ENCODE measurements at places on chromosomes 6 and 20.

DNA sequence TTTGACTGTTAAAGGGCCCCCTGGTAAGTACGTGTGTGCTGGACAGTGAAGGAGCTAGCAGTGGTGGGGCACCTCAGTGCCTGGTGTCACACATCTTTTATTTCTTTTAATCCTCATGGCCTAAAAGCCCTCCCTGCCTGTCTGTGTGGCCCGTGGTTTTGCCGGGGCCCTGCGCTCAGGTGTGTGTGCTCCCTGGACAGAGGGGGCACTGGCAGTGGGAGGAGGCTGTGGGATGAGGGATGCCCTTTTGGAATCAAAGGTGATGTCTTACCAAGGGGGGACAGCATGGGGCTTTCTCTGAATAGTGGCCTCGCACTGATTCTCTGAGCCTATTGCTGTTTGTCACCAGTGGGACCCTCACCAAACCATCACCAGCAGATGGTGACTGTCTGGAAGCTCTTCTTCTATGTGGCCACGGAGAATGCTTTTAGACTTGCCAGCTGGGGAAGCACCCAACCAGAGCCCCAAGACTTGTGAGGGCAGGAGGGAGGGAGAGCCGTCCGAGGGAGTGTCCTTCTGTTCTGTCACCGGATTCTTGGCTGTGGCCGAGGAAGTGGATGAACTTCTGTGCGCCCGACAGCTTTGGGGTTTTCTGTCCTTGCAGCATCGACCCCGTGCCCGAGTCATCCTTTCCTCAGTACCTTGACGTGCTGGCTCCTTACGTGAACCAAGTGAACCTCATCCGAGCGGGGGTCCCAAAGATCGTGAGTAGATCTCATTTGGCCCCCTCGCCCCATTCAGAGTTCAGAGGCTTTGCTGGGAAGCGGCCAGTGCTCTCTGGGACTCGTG is 18.1 kb downstream of the PNLDC1 start:
- no peak for DNase-seq

- DNase-seq = no peak
Measured at GRCh38 chr6:84356907-84357306, 129.5 kb upstream of the CEP162 start.

- no peak for DNase-seq
Measured at GRCh38 chr6:163754866-163755265, 340.3 kb downstream of the QKI start.

- DNase-seq = no peak
Measured at GRCh38 chr6:34916348-34916967, 27.4 kb downstream of the ANKS1A start.

DNA sequence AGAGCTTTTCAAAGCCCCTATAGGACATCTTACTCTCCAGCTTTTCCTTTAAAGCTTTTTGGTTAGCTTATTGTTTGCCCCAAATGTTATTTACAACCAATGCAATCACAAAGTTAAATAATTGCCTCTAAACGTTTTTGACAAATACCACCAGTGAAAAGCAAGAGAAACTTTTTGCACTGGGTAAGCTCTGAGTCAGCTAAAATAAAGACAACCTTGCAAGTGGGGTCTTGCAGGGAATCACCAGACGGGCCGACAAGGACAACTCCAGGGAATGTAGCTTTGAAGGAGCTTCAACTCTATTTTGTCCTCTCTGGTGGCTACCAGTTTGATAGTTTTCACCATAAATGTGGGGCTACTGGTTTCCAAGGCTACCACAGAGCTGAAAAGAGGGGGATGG is 14.7 kb upstream of the PSMF1 start:
- no peak for DNase-seq

DNA sequence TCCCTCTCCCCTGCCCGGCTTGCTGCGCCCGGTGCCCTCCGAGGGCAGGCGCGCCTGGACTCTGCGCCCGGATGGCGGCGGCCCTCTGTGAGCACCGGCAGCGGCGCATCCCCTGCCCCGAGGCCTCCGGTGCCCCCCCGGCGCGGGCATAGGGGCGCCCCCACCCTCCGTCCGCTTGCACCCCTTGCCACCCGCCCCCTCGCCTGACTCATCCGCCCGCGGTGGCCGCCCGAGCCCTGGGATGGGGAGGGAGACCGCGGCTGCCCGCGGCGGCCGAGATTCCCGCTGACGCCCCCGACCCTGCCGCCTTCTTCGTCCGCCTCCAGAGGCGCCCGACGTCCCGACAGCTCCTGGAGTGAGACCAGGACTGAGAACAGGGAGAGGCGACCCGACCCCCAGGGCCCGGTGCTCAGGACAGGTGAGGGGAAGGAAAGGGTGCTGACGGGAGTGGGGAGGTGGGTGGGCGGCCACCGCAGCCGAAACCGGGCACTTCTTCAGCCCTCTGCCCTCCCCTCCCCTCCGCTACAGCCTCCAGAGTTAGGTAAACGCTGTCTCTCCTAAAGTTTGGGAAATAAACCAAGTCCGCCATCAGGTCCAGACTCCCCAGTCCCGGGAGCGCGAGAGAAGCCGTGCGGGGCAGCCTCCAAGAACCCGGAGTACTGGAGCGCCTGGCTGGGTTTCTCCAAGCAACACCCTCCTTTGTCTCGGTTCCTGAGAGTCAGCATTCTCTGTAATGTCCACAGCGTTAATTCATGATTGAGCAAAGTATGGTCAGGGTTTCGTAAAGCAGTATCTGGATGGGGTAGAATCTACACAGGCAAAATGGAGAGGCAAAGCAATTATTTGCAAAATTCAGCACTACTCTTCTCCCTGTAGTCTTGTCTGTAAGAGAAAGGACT is 539 bp downstream of the TMEM200A start:
- peak; percentile 47 for DNase-seq

DNA sequence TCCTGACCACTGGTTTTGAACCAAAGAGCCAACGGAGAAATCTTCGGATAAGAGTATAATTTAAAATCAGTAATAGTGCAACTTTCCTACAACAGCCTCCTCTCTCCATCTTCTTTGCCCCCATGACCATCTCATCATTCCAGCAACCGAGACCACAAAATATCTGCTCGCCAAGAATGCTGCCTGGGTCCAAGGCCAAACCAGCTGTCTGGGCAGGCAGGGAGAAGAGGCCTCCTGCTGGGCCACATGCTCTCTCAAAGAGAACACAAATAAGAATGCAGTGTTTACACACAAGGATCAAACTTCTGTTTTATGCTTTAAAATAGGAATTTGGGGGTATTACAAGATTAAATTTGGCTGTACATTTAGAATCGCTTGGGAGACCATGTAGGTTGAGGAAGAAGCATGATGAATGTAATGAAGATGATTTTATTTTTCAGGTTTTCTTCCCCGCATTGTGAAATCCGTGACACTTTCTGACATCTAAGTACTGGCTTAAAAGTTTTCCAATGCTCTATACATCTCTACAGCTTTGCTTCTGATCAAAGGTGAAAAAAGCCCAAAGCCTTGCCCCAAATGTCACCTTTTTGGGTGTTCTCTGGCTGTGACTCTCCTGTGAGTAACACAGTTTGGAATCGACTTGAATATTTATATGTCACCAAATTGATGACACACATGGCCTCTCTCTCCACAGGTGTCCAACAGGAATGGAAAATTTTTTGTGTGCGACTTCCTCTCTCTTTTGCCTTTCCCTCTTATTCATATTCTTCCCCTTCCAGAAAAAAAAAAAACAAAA is 79.4 kb upstream of the PROKR2 start:
- DNase-seq = no peak

- DNase-seq = no peak
Measured at GRCh38 chr6:105345506-105345905, 57.4 kb downstream of the PREP start.

DNA sequence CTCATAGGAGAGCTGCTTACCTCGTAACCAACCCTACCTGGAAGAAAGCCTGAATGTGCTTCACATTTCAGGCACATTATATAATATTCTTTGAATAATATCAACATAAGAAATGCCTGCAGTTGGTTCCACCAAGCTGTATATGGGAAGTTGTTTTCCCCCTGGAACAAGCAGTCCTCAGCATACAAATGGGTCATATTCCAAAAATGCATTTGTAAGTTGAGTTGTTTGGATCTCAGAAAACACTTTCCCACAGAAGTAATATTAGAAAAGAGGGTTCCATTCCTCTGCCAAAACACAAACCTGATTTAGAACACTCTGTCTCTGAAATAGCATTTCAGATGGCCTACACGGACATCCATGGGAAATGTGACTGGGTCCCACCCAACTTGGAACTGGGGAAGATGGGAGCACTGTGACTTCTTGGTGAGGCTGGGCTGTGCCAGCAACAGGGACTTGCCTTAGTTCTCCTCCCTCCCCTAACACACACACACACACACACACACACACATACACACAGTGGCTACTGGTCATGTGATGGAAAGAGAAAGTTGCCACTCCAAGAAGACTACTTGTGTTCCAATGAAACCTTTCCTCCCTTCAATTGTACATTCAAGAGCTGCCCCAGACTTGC is 11.4 kb upstream of the RCAN2 start:
- no peak for DNase-seq

DNA sequence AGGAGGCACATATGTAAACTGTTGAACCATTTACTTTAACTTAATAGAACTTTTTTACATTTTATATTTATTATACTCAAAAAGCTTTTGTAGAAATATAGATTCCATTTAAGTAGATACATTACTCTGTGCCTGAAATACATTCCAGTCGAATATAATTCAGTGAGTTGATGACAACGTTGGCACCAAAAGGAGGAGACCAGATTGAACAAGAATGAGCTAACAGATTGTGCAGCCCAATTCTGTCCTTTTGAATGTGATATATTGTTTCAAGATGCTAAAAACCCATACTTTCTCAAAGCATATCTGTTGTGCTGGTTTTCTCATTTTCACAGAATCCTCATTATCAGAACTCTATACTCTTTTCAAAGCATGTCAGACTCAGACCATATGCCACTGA is 147.4 kb upstream of the SIM1 start:
- DNase-seq = peak; percentile 46

- no peak for DNase-seq
Measured at GRCh38 chr6:157603314-157603940, 219.6 kb upstream of the SNX9 start.

- DNase-seq = no peak
Measured at GRCh38 chr6:25431306-25431974, 152.3 kb downstream of the CARMIL1 start.

DNA sequence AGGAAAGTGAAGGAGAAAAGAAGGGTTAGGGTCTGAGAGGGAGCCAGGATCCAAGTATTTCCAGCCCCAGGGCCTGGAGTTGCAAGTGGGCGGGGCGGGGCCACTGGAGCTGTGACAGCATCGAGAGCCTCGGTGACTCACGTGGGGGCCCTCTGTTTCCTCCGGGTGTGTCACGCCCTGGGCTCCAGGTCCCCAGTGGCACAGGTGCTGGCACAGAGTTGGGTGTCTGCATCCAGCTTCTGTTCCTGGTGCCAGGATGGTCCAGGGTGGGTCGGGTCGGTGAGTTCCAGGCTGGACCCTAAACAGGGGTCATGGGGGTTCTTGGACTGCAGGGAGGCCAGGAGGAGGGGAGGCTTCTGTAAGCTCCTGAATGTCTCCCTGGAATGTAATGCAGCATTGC is 16.7 kb downstream of the RAET1L start:
- DNase-seq = no peak

GRCh38 chr20:7362601-7363000 is 577.7 kb downstream of the HAO1 start:
- DNase-seq = no peak

GRCh38 chr6:130780122-130780521 is 47.1 kb upstream of the SMLR1 start:
- DNase-seq = peak; percentile 89

- DNase-seq = no peak
Measured at GRCh38 chr20:62661647-62662046, 19.3 kb downstream of the SLCO4A1 start.
